NCI-H1105 (cell line): ENCODE measurements at places on chromosomes 4 and X.

DNA sequence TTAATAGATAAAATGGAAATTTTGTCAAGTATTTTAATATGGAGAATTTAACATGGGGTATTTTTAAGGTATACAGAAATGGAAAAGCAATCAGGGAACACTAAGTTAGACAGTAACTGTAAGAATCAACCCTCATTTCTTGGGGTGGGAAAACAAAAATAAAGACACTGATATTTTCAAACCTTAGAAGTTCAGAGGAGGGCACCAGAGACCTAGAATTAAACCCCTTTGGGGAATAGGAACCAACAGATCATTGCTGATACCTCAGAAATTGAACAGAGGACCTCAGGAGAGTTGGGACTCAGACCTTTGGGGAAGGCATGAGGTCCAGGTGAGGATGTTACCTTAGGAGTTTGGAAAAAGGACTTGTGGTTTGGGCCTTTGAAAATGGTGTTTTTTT, 435.6 kb downstream of the TMA16 start:
- no peak for DNase-seq

DNA sequence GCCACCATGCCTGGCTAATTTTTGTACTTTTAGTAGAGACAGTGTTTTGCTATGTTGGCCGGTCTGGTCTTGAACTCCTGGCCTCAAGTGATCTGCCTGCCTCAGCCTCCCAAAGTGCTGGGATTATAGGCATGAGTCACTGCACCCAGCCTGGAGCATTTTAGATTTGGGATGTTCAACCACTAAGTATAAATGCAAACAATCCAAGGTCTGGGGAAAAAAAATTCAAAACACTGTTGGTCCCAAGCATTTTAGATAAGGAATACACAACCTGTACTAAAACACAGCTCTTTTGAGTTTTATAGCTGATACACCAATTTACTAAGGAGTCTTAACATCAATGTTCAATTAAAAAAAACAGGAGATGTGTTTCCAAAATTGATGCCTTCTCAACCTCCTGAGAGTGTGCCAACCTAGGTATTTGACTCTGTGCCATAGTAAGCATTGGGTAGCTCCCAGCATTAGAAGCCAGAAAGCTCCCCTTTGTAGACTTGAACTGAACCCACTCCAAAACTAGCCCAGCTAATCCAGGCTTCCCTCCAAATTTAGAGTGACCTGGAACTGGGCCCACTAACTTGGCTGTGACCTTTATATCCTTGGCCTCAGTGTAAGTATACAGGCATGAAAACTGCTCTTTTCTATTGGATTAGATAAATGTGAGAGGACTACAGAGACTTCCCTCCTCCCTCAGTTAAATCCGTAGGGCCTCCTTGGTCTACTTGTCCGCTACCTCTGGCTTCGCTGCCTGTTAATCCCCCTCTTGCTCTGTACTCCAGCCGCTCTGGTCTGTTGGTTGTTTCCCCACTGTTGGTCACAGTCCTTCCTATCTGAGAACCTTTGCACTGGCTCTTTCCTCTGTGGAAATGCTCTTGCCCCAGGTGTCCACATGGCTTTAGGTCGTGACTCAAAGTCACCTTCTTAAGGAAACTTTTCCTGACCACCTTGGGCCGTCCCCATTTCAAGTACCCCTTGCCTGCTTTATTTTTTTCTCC, 77.6 kb downstream of the CCKAR start:
- no peak for DNase-seq

GRCh38 chrX:134692233-134692632, 34.0 kb upstream of the PLAC1 start:
- DNase-seq, result no peak

GRCh38 chr4:10673817-10674369, 10.7 kb downstream of the CLNK start:
- DNase-seq, result no peak

GRCh38 chr4:110621839-110622751, 782 bp downstream of the PITX2 start:
- no peak for DNase-seq

DNA sequence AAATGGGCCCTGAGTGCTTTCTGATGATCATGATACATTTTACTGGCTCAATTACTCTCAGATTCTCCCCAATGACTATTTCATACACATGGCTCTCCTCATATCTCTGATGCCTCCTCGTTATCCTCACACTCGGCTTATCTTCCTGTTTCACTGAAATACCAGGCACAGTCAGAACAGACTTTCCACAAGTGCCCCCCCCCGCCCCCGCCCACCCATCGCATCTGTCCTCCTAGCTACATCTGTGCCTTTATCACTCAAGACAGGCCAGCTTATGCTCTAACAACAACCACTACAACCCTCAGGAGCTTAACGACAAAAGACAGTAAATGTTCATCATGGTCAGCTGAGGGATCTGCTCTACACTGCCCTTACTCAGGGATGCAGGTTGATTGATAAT, 610.6 kb upstream of the DIPK2B start:
- DNase-seq, result no peak

GRCh38 chrX:136456133-136456532, 31.6 kb upstream of the BRS3 start:
- no peak for DNase-seq

GRCh38 chr4:3303923-3304710, 11.3 kb downstream of the RGS12 start:
- DNase-seq, result no peak

DNA sequence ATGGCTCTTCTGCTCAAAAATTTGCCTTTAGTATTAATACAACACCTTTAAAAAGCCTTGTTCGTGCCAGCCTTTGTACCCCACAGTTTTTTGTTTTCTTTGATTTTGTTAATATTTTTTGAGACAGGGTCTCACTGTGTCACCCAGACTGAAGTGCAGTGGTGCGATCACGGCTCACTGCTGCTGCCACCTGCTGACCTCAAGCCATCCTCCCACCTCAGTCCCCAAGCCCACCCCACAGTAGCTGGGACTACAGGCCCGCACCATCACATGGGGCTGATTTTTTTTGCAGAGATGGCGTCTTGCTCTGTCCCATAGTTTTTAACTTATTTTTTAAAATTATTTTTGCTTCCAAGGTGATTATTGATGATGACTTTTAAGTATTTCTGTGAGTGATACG, 134.0 kb downstream of the HTR2C start:
- no peak for DNase-seq

DNA sequence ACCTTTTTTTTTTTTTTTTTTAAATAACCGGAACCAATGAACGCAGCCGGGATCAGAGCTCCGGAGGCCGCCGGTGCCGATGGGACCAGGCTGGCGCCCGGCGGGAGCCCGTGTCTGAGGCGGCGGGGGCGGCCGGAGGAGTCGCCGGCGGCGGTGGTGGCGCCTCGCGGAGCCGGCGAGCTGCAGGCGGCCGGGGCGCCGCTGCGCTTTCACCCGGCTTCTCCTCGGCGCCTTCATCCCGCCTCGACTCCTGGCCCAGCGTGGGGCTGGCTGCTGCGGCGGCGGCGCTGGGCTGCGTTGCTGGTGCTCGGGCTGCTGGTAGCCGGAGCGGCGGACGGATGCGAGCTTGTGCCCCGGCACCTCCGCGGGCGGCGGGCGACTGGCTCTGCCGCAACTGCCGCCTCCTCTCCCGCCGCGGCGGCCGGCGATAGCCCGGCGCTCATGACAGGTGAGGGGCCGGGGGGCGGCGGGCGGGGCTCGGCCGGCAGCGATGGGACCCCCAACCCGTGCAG, 337 bp downstream of the STIM2 start:
- DNase-seq, result no peak

GRCh38 chrX:102712981-102713625, 855 bp downstream of the GPRASP2 start:
- DNase-seq, result peak; percentile 30

- DNase-seq, result no peak
These were observed 97.1 kb downstream of the PARM1 start for GRCh38 chr4:75030028-75030427.

DNA sequence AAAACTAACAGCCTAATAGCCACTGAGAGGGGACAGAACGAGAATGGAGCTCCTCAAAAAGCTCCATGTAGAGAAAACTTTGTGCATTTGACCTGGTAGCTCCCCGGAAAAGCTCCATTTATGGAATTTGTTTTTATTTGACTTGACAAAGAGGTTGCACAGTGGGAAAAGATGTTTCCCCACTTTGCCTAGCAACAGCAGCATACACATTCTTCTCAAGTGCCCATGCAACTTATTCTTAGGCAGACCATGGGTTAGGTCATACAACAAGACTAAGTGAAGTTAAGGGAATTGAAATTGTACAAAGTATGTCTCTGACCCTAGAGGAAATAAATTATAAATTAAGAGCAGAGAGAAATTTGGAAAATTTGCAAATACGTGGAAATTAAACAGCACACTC, 949.6 kb upstream of the PRKX start:
- no peak for DNase-seq
